ENCODE measurements at places on chromosomes 6 and 20.
A peak's percentile ranks its signal among the peaks of the same experiment; 100 is the strongest.

DNA sequence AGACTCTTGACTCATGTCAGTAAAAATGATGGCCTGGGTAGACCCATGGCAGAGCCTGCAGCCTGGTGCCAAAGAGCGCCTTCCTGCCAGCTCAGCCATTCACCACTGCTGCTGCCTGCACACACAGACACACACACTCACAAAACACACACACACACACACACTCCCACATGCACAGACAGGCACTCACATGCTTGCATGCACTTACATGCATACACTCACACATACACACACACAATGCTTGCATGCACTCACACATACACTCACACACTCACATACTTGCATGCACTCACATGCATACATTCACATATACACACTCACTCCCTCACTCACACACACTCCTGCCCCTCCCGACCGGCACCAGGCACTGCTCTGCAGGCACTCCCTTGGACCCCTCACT, 18.0 kb upstream of the SYNDIG1 start:
- no peak for DNase-seq

GRCh38 chr6:120173250-120173649, 823.7 kb upstream of the MAN1A1 start:
- no peak for DNase-seq

DNA sequence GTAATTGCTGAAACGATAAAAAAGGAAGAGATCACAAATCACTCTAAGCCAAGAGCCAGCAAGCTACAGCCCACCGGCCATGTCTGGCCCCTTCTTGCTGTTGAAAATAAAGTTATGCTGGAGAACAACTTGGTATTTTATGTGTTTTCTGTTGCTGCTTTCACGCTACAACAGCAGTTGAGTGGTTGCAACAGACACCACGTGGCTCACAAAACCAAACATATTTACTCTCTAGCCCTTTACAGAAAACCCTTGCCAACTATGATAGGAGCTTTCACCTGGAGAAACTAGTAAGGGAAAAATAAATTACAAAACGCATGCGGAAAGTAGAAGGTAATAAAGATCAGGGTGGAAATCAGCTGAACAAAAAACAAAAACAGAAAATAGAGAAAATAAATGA, 41.1 kb upstream of the SLCO4A1 start:
- no peak for DNase-seq

GRCh38 chr6:133835901-133836300, 53.0 kb upstream of the TCF21 start:
- peak; percentile 1 for DNase-seq

GRCh38 chr6:14172562-14172961, 55.0 kb downstream of the CD83 start:
- DNase-seq = no peak

DNA sequence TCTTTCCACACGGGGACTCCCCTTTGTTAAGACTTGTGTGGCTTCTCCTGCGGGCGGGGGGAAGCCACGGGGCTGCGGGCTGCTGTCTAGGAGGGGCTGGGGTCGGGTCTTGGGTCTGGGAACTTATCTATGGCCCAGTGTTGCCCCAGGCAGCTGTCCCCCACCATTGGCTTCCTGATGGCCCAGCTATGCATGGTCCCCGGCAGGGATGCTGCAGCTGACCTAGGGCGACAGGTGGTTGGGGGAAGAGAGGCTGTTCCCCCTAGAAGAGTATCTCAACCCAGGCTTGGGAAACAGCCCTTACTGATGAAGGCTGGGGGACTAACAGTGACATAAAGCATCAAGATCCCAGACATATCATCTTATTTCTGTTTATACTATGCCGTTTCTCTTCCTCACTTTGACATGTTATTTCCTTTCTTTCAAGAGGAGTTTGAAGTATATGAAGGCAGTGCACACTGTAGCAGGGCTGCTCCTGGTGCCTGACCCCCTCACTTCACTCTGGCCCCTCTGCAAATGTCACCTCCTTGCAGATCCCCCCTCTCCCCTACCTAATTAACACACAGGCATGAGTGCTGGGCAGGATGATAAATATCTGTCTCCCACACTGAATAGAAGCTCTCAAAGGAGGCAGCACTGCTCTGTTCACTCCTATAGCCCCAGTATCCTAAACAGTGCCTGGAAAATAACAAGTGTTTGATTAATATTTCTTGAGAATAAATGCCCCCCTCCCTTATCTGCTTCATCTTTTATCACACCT, 87.0 kb downstream of the HIVEP2 start:
- DNase-seq = no peak

DNA sequence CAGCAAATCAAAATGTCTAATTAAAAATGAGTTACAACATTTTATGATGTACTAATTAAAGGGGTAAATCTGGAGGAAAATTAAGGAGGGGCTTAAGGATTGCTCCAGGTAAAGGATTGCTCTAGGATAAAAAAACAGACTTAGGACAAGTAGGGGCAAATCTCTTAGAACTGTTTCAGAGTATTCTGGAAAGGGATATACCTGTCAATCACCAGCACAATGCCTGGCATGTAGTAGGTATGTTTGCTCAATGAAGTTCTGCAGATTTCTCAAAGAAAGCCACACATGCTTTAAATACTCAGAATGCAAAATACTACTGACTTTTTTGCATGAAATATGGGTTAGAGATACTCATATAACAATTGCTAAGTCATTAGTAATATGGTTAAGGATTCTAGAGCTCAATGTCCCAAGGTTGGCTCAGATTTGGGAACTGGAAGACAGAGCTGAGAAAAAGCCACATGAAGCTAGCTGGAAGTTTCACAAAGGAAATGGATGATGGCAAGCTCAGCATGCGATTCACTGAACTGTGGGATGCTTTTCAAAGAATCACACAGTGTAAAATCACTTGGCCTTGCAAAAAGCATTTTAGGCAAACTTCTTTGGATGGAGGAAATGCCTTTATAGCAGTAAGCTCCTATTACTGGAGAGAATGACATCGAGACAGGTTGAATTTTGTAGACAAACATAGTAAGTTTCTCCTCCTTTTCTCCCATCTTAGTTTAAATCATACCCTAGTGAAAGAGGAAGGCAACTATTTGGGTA, 72.8 kb downstream of the MAP3K5 start:
- no peak for DNase-seq

DNA sequence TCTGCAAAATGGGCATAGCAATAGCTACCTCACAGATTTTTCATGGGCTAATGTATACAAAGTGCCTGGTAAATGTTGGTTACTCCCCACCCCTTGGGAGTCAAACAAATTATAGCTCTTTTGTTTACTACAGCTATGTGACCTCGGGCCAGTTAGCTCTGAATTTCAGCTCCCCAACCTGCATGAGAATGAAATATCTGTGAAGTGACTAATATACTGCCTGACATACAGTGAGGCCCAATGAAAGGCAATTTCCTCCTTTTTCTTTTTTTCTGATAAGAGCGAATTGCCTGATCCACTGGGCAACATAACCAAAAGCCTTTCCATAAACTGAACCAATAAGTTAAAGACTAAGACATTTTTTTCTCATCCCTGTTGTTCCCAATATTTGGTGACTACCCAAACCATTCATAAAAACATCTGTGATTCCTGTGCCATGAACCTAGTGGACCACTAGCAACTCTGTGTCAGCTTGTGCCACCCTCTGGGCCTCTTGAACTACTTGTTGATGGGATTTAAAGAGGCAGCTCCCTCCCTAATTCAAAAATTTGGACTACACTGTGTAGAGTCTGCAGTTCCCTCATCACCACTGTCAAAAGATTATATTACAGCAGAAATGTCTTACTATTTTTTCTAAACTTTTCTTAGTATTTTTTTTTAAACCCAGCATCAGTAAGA, 91.9 kb upstream of the TMEM30A start:
- no peak for DNase-seq

DNA sequence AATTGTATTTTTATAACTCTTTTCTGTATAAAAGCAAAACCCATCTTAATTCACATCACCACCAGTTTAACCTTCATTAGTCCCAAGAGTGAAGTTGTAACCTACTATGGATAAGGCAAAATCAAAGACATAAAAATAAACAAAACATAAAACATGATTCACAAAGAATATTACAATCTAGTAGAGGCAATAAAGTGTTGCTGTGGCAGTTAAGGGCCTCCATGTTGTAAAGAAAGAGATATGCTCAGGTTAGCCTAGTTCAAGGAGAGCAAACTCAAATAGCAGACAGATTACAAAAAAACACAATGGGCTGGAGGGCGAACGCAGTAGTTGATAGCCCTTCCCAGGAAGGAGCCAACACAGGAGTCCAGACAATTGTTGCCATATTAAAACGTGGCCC, 13.4 kb downstream of the LGSN start:
- DNase-seq = no peak

- DNase-seq = no peak
These were observed 353.1 kb downstream of the MAFB start for GRCh38 chr20:40335901-40336351.

GRCh38 chr6:5025911-5026819, 22.3 kb upstream of the RPP40 start:
- no peak for DNase-seq

- no peak for DNase-seq
These were observed 53.6 kb downstream of the CDH26 start for GRCh38 chr20:60011512-60012507.

- DNase-seq = no peak
These were observed 90.8 kb upstream of the OGFRL1 start for GRCh38 chr6:71197780-71198179.

DNA sequence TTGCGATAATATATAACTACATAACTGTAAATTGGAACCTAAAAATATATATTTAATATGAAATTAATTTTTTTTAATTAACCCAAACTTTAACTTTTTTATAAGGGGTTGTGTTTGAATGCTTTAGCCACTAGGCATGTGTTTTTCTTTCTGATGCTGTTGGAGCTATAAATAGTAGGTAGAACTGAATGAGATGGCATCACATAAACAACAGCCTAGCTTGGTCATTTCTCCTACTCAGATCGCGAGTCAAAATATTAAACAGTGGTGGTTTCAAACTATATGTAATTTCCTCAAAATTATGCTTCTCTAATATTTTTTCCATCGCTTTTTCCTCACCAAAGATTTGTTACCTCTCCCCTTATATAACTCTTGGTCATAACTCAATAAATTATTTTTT, 243.2 kb downstream of the ARID1B start:
- DNase-seq = no peak

DNA sequence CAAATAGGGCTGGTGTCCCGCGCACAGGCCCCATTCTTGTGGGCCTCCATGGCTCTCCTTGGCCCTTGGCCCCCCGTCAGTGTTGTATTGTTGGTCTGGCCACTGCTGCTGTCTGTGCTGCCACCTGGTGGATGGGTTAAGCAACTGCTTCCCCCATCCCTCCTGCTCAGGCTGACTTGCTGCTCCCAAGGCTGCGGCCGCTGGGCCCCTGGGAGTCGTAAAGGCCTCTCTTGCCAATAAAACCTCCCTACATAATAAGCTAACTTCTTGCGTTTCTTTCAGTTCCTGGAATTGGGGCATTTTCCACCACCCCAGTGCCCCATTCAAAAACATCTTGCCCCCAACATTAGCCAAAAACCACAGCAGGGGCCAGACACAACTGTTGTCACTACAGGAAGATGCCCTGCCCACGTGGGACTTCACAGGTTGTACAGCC, 27.1 kb downstream of the CD83 start:
- DNase-seq = peak; percentile 25

DNA sequence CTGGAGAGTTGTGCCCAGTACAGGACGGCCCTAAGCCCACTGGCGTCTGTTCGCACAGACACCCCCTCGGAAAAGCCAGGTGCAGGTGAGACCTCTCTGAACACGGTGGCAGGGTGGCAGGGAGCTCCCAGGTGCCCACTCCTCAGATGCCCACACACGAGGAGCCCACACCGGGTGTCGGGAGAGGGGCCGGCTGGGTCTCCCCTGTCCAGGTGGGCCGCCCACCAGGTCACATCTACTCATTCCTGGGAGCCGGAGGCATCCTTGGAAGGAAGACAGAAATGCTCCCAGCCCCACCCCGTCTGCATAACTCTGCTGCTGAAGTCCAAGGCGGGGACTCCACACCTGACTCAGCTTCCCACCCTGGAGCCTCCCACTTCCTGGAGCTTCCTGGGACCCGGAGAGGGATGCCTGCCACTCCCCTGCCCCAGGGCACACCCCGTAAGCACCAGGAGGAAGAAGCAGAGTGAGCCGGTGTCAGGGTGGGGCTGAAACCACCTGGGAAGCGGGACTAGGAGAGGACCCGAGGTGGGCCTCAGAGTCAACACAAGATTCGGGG, 2.5 kb downstream of the SRMS start:
- no peak for DNase-seq

GRCh38 chr6:10154251-10154650, 260.6 kb downstream of the TFAP2A start:
- no peak for DNase-seq

DNA sequence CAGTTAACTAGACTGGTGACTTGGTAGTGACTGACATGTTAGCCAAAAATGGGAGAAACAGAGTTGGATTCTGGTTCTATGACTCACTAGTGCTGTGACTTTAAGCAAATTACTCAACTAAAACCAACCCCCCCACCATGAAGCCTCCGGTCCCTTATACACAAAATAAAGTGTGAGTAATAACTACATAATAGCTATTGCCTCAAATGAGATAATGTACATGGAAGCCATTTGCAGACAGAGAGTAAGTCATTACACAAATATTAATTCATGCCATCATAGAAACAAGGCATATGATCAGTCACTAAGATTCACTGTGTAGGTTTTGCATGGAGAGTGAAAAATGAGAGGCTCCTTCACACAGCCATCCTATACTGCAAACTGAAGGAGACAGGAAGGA, 111.9 kb downstream of the HIVEP2 start:
- no peak for DNase-seq

GRCh38 chr6:104702126-104702841, 157.4 kb downstream of the HACE1 start:
- no peak for DNase-seq

DNA sequence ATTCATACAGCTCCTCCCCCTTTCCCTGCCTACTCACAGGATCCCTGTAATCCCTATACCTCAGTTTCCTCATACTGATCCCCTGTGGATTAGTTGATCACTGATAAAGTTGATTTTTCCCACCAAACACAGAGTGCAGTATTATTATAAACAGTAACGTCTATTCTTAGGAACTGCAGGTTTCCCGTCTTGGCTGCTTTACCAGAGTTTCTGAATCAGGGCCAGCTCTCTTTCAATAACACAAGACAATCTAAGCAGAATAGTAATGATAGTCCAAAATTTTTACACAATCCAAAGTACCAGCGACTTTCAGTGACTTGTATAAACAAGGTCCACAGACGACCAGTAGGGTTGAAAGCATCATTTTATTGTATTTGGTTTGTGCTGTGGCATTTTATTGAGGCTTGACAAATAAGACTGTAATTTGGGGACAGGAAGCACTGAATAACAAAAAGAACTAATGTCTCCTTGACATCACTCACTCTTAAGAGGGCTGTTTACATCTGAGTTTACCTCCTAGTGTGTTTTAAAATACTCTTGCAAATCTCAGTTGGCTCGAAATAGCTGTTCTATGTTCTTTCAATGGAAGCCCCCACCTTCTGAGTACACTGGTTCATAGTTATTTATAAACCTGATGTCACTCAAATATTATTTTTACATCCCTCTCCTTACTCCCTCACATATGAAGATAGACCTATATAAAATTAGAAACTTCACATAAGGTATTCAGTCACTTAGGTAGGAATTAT, 6.1 kb upstream of the JARID2 start:
- no peak for DNase-seq

- no peak for DNase-seq
These were observed 323.3 kb upstream of the NT5E start for GRCh38 chr6:85126485-85127167.

All from NCI-H1694 treated with DMSO at 0.1 percent for 48 hours (cell line).